ENCODE measurements at places on chromosomes 13 and 19.

DNA sequence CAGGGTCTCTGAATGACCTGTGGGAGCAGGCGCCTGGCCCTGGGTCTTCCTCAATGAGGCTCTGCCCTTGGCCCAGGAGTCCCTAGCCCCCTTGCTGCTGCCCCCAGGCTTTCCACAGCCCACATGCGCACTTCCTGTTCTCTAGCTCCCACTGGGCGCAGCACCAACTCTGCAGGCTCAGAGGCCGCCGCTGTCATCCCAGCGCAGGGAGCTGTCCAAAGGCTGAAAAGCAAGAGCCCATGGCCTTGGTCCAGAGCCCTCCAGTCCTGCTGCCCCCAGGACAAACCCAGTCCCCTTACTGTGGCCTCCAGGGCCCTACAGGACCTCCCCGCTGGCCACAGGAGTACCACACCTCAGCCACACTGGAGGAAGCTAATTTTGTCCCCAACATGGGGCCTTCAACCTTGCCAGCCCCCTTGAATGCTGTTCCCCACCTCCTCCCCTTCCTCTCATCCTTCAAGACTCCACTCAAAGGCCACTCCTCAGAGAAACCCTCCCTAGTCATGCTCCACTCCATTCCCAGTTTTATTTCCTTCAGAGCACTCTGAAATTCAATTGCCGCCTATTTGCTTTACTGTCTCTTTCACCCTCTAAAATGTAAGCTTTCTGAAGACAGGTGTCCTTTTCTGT lies 8.0 kb upstream of the POU2F2 start:
- DNase-seq: peak; percentile 47

- no peak for DNase-seq
These were observed 4.6 kb downstream of the WDR62 start for GRCh38 chr19:36059180-36059910.

- DNase-seq: no peak
These were observed 68.6 kb upstream of the MIR17HG start for GRCh38 chr13:91278888-91279287.

DNA sequence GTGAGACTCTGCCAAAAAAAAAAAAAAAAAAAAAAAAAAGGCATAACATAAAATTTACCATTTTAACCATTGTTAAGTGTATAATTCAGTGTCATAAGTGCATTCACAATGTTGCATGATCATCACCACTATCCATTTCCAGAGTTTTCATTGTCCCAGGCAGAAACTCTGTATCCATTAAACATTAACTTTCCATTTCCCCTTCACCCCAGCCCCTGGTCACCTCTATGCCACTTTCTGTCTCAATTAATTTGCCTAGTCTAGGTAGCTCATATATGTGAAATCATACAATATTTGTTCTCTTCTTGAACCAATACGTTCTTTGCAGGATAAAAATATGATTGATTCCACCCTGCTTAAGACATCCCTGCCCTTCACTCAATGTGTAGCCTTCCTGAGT lies 31.0 kb upstream of the VWA8 start:
- DNase-seq: no peak

DNA sequence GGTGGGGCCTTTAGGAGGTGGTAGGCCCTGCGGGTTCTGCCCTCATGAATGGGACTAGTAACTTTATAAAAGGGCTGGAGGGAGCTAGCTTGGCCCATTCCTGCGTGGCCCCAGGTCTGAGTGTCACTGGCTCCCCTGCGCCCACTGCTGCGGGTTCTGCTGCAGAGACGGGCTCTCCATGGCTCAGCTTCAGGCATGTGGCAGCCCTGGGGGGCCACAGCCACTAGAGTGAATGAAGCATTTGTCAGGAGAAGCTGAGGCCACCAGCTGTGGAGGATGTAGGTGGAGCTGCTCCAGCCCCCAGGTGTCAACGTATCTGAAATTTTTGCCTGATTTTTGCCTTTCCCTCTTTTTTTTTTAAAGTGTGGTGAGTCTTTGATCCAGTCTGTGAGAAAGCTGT lies 119.1 kb downstream of the SOX1 start:
- DNase-seq: no peak

All from LoVo (cell line).